Naive thymus-derived CD4-positive, alpha-beta T cell (primary cell): ENCODE measurements at places on chromosomes 2 and 18. TPM values are rescaled to one million over a fixed set of nuclear protein-coding genes. Genes with fewer than 3 reads are reported as not detected.

DNA sequence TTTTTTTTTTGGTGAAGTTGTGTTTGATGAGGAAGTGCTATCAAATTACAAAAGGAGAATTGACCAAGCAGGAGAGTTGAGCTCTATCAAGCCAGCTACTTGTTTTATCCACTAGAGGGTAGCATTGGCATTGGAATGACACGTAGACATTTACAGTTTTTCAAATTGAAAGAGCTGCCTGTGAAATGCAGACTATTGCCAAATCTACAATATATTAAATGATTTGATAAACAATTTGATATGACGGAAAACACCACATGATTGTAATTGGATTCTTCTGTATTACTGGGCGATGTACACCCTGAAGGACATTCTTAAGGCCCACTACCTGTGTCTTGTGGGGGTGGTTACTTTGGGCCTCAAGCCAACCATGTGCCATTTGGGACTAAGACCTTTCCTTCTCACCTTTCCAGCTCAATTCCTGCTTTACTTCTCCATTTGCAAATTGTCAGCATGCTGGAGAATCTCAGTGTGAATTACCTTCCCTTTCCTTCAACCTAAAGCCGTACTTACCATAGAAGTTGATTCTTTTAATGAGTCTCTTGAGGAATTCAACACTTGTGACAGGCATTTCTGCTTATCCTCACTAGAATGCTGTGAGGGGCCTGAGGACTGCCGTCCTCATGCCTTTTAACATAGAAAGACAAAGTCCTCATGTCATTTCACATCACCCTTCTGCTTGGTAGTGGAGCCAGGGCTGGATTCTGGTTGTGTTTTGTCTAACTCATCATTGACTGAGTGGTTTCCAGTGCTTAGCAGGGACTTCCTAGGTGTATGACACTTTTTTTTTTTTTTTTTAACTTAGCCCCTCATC lies 134.8 kb upstream of the THUMPD2 start:
- no peak for DNase-seq
- no peaks in the 10 kb centered on the region for H3K4me1 ChIP-seq
- H3K27ac ChIP-seq, result no peak overlapping the region

The IFT172 gene
- 30.5 TPM for total RNA-seq

The IFIH1 gene
- 20.6 TPM for total RNA-seq

The OSBPL6 gene
- total RNA-seq, result 0.71 and 1.1 TPM in 2 replicates
